ENCODE measurements at places on chromosomes 16 and 17.

- H3K4me3 ChIP-seq = no peak overlapping the region
- peaks cover 57% of the 10 kb centered on the region for H3K4me1 ChIP-seq
- no peak overlapping the region for H3K27ac ChIP-seq
Measured at GRCh38 chr16:50169555-50170096, 16.5 kb downstream of the TENT4B start.

DNA sequence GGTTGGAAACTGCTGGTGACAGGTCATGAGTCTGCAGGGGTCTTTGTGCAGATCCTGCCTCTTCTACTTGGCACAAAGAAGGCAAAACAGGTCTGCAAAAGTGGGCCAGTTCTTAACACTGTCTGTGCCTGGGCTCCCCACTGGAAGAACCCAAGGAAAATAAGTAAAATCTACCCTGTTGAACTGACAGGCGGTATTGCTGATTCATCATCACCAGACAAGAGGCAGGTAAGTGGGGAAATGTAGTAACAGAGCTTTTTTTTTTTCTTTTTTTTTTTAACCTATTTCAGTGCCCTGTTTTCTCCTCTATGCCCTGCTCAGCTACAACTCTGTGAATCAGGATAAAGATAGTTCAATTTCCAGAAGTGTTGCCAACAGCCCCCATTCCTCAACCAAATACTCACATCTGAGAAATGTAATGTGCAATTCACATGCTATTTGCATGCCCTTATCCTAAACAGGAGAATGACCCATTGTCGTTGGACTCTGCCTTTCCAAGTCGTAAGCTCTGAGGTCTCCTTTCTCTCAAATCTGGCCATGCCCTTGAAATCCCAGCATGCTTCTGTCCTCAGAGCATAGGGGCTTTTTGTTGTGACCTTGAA, 237.0 kb downstream of the SOX9 start:
- H3K4me3 ChIP-seq = no peak overlapping the region
- DNase-seq = no peak
- no peaks in the 10 kb centered on the region for H3K36me3 ChIP-seq

GRCh38 chr17:45261577-45262515, at the start of gene SPATA32:
Gene SPATA32, minus strand, starts transcription at chr17:45262094. Its CDS starts 78 bp downstream, at chr17:45262016.
- H3K4me3 ChIP-seq = peak within 1 kb of the TSS; percentile 83
- peak within 1 kb of the TSS; percentile 94 for H3K27ac ChIP-seq
- peaks cover 30% of the 10 kb centered on the region for H3K36me3 ChIP-seq

- peaks cover 20% of the 10 kb centered on the region for H3K36me3 ChIP-seq
- no peaks in the 10 kb centered on the region for H3K27me3 ChIP-seq
Measured at GRCh38 chr17:80246266-80246681, 14.4 kb upstream of the RNF213 start.

DNA sequence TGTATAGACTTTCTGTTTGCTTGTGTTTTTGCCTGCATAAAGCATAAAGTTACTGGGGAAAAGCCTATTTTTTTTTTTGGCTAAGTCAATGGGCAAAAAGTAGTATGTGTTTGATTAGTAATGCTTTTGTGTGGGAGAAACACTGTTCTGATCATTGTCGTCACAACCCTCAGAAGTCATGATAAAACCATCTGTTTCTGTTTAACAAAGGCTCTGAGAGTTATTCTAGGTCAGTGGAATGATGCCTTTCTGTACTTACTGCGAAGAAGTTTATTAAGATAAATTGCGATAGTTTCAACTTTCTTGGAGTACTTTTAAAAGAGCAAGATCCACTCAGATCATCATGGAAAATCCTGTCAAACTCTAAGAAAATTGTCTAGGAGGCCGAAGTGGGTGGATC, 80.9 kb downstream of the PRKCA start:
- no peak overlapping the region for H3K4me3 ChIP-seq
- no peak for DNase-seq
- no peak overlapping the region for H3K27ac ChIP-seq
- H3K36me3 ChIP-seq = no peaks in the 10 kb centered on the region

DNA sequence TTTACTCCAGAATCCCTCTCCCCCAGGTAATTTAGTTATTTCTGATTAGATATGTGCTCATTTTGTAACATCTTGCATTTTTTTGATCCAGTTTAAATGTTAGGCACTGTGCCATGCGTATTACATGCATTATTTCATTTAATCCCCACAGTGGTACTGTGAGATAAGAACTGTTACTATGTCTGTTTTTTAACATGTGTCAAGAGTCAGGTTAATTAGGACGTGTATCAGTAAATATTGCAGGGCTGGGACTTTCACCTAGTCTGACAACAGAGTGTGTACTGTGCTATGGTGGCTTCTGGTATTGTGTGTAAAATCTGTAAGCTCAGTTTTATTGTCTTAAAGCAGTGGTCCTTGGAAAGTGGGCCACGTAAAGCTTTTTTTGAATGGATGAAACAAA, 10.6 kb downstream of the RSPRY1 start:
- no peaks in the 10 kb centered on the region for H3K27me3 ChIP-seq
- H3K4me3 ChIP-seq = no peak overlapping the region

GRCh38 chr16:12142157-12142556, 165.6 kb downstream of the SNX29 start:
- peaks cover 15% of the 10 kb centered on the region for H3K4me1 ChIP-seq
- H3K27ac ChIP-seq = no peak overlapping the region
- H3K4me3 ChIP-seq = no peak overlapping the region
- no peak for DNase-seq
- no peaks in the 10 kb centered on the region for H3K27me3 ChIP-seq
- H3K36me3 ChIP-seq = peaks cover 40% of the 10 kb centered on the region

DNA sequence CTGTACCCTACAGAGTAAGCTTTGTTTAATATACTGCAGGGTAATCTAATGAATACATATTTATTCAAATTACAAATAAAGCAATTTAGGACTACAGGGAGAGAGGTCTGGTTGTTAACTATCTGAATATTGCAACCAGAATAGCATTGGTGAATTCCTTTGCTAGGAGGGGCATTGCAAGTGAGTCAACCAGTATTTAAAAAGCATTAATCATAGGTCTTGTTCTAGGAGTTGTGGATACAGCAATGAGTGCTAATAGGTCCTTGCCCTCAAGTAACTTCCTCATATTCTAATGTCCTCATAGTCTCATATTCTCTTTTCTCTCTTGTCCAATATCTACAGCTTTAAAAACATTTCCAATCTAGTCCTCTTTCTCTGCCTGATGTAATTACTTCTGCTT, 531.4 kb downstream of the CDH11 start:
- no peaks in the 10 kb centered on the region for H3K27me3 ChIP-seq
- DNase-seq = no peak
- H3K4me3 ChIP-seq = no peak overlapping the region
- no peaks in the 10 kb centered on the region for H3K4me1 ChIP-seq

- H3K4me3 ChIP-seq = no peak overlapping the region
- no peaks in the 10 kb centered on the region for H3K27me3 ChIP-seq
- H3K27ac ChIP-seq = no peak overlapping the region
- H3K4me1 ChIP-seq = peaks cover 42% of the 10 kb centered on the region
- DNase-seq = no peak
Measured at GRCh38 chr17:61817452-61817851, 45.9 kb downstream of the BRIP1 start.

- peaks cover 11% of the 10 kb centered on the region for H3K36me3 ChIP-seq
- no peak overlapping the region for H3K27ac ChIP-seq
- peaks cover 17% of the 10 kb centered on the region for H3K27me3 ChIP-seq
Measured at GRCh38 chr17:60127068-60128064, 22.4 kb upstream of the CA4 start.

DNA sequence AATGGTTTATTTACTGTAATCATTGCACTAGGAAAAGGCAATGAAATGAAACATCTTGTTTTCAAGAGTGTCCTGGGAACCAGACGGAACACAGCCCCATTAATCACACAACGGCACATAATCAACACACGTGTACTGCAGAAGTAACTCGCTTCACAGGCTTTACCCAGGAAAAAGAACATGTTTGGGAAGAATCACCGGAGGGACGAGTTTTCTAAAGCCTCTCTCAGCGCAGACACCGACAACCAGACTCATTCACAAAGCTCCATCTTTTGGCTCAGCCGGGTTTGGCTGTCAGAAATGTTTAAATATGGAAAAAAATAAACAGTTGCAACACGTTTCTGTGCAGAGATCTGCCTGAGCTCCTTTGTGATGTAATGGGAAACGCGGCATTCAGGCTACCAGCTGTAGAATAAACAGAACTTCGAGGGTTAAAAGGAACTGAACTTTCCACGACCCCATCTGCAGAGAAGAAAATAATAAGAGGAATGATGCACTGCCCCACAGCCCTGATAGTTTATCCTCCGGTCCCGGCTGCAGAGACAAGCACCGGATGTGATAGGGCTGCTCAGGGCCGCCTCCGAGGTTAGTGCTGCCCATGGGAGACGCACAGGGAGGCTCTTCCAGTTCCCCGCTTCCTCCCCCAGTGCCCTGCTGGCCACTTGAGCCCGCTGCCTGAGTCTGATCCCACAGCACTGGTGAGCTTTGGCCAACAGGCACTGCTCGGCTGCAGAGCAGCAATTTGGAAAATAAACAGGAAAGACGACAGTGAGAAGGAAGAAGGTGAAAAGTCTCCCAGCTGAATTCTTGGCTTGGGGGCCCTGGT, 119.8 kb downstream of the HIC1 start:
- H3K4me3 ChIP-seq = no peak overlapping the region
- no peak for DNase-seq
- H3K36me3 ChIP-seq = peaks cover 46% of the 10 kb centered on the region
- no peaks in the 10 kb centered on the region for H3K27me3 ChIP-seq

GRCh38 chr17:4843321-4844000, 10.3 kb downstream of the MINK1 start:
- no peak overlapping the region for H3K27ac ChIP-seq
- peaks cover 30% of the 10 kb centered on the region for H3K36me3 ChIP-seq
- H3K27me3 ChIP-seq = no peaks in the 10 kb centered on the region
- H3K4me3 ChIP-seq = no peak overlapping the region

DNA sequence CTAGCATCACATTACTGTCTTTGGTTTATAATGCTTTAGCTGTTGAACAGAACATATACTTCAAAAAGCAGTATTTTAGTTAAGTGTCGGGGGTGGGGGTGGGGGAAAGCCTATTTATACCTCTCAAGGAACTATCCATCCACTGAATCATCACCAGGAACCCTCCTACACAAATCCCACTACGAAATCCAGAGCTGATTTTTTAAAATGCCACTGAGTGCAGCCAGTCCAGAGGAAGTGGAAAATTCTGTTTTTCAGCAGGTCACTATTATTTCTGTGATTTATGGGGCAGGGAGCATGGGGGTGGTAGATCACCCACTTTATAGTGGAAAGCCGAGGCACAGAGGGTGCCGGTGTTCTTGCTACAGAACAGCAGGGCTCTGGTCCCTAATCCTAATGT, 284.1 kb downstream of the SOX9 start:
- H3K4me3 ChIP-seq = no peak overlapping the region
- H3K36me3 ChIP-seq = no peaks in the 10 kb centered on the region
- no peaks in the 10 kb centered on the region for H3K27me3 ChIP-seq

GRCh38 chr16:20369452-20370054, 17.0 kb upstream of the UMOD start:
- H3K36me3 ChIP-seq = no peaks in the 10 kb centered on the region
- H3K4me3 ChIP-seq = no peak overlapping the region
- H3K27me3 ChIP-seq = peaks cover 12% of the 10 kb centered on the region
- no peak overlapping the region for H3K27ac ChIP-seq
- DNase-seq = no peak

DNA sequence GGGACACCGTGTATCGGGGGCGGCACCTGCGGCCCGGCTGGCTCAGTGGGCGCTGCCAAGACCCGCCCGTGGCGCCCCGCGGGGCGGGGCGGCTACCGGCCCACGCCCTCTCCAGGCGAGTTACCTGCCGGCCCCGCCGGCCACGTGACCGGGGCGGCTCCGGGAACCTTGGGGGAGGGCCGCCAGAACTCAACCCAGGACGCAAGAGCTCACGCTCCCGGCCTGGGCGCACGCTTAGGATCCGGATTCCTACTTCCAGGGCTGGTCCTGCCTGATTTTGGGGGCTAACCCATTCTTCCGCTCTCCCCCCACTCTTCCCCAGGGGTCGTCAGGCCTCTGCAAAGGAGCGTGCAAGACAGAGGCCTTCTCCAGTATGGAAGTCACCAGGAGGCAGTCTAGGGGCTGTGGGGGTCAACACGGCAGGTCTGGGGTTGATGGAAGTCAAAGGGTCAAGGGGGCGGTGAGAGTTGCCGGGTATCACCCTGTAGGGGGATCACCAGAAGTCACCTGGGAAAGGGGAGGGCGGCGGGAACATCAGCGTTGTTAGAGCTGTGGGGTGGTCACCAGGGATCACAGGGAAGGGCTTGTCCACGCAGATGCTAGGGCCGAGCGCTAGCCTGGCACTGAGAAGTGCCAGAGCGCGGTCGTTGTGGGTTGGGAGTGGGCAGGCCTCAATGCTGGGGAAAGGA, 354 bp upstream of the ESRP2 start:
- DNase-seq = peak; percentile 38
- peak overlapping the region; percentile 86 for H3K4me3 ChIP-seq
- H3K36me3 ChIP-seq = peaks cover 3% of the 10 kb centered on the region
- peak overlapping the region; percentile 90 for H3K27ac ChIP-seq
- peaks cover 52% of the 10 kb centered on the region for H3K4me1 ChIP-seq
- H3K27me3 ChIP-seq = no peaks in the 10 kb centered on the region

- H3K36me3 ChIP-seq = no peaks in the 10 kb centered on the region
- H3K4me1 ChIP-seq = peaks cover 7% of the 10 kb centered on the region
- peaks cover 11% of the 10 kb centered on the region for H3K27me3 ChIP-seq
- no peak overlapping the region for H3K27ac ChIP-seq
- DNase-seq = no peak
- H3K4me3 ChIP-seq = no peak overlapping the region
Measured at GRCh38 chr16:23324727-23325126, 22.6 kb downstream of the SCNN1B start.
